ENCODE measurements at places on chromosomes 1 and 21.

- peak; percentile 70 for DNase-seq
These were observed 134.6 kb upstream of the ARHGEF16 start for GRCh38 chr1:3319874-3320245.

- DNase-seq: no peak
These were observed 290.2 kb downstream of the KCTD3 start for GRCh38 chr1:215857317-215857716.

DNA sequence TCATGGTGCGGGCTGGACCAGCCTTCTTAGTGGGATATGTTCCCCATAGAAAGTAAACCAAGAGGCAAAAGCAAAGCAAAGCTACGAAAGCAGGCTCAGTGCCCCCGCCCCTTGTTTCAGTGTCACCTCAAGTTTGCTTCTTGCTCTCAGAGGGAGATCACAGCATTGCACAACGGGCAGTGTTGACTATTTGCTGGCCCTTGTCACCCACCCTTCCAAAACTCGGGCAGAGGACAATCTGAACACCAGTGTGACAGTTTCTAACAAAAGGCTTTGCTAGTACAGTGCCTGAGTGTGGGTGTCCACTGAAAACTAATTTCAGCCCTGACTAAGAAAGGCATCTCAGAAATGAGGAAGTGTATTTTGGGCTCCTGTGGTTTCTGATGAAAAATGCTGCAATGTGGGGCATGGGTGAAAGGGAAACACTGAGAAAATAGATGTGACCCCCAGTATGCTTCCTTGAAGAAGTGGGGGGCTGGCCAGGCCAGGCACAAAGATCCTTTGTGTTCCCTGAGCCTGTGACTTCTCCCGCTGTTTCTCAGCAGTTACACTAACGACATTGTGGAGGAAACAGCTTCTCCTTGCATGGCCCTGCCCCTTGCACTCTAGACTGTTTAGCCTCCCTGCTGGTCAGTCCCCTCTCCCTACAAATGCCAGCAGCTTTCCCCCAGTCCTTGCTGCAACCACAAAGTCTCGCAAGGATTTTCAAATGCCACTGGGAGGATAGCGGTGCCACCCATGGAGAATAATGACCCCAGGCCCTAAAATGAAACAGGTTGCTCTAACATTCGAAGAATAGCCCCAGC lies 33.3 kb upstream of the KCNE1 start:
- no peak for DNase-seq

- DNase-seq: no peak
These were observed 213.0 kb downstream of the COL24A1 start for GRCh38 chr1:85943526-85943925.

DNA sequence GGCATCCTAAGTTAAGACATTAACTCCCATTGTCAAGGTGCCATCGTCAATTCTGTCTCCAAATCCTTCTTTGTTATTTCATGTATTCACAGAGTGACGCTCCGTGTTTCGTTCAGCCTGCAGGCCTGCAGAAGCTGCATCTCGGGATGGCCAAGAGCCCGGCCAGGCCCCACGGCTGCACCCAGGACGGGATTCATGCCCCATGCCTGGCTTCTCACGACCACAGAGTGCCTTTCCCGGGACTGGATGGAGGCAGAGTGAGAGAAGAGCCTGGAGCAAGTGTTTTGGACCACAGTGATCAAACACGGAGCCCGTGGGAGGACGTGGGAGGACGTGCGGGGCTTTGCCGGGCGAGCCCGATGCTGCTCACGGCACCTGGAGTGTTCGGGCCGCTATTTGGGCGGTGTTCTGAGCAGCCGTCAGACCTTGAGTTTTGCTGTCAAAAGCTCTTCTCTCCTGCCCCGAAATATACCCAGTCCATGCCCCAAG lies 56.8 kb downstream of the COL6A1 start:
- DNase-seq: no peak

- DNase-seq: no peak
These were observed 161.4 kb downstream of the DAB1 start for GRCh38 chr1:57262472-57262871.

- no peak for DNase-seq
These were observed 38.5 kb upstream of the SGIP1 start for GRCh38 chr1:66495495-66495894.

DNA sequence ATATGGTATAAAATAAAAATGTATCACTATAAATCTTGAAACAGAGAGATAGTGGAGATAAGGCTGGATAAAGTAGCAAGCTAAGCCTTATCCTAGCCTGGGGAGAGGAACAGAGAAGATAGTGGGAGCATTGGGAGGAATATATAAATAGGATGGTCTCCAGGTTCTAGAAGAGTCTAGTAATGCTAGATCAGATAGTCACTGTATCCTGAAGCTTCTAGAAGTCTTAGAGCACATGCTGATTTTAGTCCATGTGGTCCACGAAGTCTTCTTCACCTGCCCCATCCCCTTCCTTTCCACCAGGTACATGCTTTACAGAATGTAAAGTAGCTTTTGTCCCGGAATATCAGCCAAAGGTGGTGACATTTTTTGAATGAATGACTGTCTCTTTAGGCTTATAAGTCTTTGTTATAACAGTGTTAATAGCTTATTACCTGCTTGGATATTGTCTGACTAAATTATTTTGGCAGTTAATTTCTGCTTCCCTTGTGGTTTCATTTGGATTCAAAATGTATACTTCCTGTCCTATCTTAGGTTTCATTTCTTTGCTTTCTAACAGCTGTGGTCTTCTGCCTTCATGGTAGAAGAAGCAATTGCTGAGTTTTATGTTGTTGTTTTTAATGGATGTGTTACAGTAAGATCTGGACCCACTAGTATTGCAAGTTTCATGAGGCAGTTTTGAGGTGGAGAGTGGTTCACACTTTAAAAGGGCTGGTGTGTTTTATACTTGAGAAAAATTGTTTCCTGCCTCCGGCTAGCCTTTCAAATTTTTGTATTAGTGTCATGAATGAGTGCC lies 5.9 kb downstream of the SMG7 start:
- no peak for DNase-seq

Measured in HAP-1 (cell line).